ENCODE measurements at places on chromosomes 1 and 21.

- no peak for DNase-seq
Measured at GRCh38 chr1:109341944-109342930, 35.4 kb upstream of the MYBPHL start.

GRCh38 chr21:23152130-23152529 lies 2153.9 kb downstream of the NCAM2 start:
- no peak for DNase-seq

GRCh38 chr1:8097077-8097799 lies 71.1 kb upstream of the ERRFI1 start:
- no peak for DNase-seq

GRCh38 chr21:45954261-45954660 lies 27.3 kb upstream of the COL6A1 start:
- DNase-seq, result no peak

GRCh38 chr1:235960809-235961208 lies 94.1 kb upstream of the LYST start:
- no peak for DNase-seq

GRCh38 chr1:230359992-230360668 lies 66.0 kb downstream of the PGBD5 start:
- no peak for DNase-seq

DNA sequence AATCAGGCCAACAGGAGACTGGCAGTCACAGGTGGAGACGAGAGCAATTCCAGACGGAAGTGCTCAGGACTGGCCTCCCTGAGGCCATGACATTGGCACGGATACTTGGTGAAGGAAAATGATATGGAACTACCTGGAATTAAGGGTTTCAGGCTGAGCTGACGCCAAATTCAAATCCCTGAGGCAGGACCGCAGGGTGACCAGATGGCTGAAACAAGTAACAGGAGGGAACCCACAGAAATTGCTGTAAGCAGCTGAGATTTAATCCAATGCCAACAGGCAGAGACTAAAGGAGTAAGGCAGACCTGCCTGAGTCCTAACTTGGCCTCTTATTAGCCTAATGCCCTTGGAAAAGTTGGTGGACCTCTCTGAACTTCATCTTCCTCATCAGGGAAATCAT lies 76.2 kb downstream of the ERG start:
- DNase-seq, result no peak

DNA sequence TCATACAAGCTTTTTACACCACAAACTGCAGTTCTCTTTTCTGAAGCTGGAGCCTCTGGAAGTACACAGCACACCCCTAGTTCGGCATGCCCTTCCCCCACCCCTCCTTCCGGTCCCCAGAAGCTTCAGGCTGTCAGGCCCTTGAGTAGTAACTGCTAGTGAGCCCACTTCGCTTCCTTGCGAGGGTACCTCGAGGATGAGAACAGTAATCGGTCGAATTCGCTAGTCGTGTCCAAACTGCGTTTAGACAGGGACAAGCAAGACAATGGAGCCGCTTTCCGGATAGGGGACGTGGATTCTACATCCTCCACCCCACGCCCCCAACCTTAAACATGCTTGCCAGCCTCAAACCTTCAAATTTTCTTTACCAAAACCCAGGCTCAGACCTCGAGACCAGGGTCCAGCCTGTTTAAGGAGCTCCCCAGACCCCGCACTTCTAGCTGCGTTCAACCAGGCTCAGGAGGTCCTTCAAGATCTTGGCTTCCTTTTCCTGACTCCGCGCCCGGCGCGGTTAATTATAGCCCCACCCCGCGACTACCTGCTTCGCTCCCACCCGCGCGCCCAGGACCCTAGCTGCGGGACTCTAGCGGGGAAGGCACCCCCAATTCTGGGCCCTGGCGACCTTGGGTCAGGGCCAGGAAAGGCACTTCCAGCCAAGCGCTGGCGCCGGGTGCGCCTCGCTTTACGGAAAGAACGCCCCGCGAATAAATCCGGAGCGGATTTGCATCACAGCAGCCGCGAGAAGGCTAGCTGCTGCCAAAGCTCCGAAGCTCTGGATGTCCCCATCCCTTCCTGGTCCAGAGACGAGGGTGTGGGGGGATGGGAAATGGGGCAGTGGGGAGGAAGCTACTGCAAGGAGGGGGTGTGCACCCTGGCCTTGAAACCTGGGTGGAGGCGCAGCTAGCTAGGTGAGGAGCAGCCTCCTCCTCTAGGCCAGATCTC lies 8.1 kb upstream of the TSPAN1 start:
- DNase-seq, result no peak

DNA sequence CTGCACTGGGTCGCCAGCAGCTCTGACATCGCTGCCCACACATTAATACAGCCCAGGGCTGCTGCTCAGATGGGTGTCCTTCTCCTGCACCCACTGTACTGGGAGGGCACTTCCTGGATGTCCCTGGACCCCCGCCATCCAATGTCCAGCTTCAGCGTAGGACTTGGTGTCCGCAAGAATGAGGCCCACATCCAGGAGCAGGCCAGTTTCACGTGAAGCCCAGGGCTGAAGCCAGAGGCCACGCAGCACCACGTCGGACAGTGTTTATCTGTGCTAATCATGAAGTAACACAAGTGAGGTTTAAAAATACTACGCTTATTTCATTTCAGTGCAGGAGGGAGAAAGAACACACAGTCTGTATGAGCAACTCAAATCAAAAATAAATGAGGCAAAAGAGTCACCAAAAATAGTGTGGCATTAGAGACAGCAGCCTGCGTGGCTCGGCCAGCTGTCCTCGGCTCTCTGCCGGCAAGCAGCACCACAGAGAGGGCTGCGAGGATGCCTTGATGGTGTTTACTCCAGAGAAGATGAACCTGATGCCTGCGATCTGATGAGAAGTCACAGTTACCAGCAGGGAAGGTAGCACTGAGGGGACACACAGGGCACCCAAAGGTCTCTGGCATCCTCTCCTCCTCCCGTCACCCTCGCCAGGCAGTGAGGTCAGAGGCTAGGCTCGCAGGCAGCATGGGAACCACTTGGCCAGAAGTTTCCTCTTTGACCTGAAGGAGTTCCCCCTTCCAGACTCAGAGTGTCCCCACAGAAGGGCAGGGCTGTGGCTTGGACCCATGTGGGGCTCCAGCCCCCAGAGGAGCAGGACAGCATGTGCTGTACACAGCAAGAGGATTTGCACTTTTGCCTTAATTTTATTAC lies 22.1 kb upstream of the NPHP4 start:
- no peak for DNase-seq

DNA sequence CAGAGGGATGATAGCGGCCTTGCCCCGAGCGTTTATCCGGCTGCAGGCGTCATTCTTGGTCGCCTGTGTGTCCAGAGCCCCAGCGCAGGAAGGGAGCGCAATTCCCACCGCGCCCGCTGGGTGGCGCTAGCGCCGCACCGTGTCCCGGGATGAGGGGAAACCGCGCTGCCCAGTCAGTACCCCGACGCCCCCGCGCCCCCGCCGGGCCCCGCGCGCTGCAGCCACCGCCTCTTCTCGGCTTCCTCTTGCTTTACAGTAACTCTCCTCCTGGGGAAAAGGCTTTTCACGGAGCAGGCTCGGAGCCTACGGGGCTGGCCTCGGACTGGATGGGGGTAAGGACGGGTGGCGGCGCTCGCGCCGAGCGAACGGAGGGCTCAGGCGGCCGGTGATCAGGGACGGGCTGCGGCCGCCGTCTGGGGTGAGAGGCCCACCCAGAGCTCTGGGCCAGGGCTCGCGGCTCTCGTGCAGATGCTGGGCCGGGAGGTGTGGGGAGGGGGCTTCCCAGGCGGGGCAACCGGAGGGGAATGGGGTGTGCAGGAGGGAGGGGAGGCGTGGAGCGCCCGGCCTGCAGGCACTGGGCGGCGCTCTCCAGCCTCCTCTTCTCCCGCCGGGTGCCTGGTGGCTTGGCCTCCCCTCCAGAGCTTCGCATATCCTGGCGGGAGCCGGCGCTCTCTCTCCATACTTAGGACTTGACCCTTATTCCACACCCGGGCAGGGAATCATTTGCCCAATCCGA lies 29.8 kb downstream of the TEX35 start:
- peak; percentile 81 for DNase-seq

- DNase-seq, result no peak
Measured at GRCh38 chr1:18922848-18923755, 20.7 kb upstream of the ALDH4A1 start.

DNA sequence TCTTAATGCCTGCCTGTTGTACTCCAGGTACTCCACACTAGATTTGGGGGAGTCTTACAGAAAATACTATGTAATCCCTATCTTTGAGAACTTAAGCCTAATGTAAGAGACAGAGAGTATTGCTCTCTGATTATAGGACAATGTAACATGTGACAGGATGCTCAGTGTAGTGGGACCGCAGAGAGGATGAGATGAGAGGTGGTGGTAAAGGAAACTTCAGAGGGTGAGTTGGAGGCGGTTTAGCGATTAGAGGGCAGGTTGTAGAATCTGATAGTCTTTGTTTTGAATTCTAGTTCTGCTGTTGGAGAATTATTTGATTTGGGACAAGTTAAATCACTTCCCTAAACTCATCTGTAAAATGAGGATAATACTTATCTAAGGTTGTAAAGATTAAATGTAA lies 5.4 kb downstream of the SOAT1 start:
- DNase-seq, result no peak

DNA sequence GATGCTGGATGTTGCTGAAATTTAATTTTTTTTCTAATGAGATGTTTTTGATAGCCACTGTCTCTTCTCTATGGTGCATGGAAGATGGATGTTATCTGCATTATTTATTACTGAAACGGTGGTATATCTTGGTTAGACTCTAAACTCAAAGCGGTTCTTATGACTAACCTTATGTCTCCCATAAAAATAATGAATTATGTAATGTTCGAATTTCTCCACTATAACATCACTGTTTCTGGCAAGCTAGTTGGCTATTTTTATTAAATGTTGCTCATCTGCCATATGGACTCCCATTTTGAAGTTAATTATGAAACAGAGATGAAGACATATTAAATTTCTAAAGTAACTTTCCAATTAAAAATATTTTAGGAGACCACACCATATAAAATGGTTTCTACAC lies 808.6 kb upstream of the ADGRL4 start:
- no peak for DNase-seq

- DNase-seq, result no peak
Measured at GRCh38 chr1:5959087-5959486, 33.1 kb downstream of the NPHP4 start.

DNA sequence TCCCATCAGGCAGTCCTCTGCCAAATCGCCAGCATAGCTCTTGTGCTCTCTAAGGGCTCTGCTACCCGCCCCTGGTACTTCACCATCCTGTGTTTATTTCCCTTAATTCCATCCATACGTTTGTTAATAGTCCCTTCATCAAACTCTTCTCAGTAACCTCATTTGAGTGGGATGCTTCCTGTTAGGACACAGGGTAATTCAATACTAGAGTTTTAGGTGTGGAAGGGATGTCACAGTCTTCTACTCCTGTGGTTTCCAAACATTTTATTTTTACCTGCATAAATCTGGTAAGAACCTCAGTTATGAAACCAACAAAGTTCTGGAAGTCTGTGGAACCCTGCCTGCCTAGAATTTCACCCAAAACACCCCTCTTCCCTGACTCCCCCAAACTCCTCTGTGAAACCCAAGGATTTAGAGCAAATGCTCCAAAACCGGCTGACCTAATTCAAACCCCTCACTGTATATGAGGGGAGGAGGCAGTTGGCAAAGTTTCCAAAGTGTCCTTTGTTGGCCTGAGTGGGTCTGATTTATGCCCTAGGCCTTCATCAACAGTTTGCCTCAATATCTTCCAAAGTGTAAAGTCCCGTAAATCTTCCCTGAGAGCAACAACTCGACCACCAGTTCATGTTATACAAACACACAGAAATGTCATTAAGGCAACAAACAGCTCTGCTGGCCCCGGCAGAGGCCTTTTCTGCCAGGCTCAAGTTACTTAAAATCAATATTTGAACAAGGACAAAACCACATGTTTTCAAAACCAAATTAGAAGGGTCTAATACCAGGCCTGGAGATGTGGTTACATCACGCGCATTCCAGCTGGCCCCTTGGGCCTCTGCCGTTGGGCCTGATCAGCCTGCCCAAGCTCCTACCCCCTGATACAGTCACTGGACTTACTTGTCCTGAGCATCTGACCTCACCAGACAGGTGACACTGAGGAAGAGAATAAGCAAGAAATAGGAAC lies 82.4 kb upstream of the FGGY start:
- DNase-seq, result peak; percentile 27

DNA sequence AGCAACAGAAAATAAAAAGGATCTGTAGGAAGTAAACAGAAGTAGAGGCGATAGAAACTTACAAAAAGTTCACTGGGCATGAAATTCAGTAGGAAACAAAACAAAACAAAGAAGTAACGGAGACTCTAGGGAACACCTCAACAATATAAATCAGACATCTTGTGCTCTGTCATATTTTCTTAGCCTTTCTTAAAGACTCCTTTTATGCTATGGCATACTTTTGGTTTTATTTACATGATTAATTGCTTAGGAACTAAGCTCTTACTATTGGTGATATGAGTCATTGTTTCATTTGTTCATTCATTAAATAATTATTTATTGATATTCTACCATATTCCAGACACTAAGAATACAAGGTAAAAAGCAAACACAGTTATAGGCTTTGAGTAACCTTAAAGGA lies 126.6 kb downstream of the KCNT2 start:
- DNase-seq, result no peak

DNA sequence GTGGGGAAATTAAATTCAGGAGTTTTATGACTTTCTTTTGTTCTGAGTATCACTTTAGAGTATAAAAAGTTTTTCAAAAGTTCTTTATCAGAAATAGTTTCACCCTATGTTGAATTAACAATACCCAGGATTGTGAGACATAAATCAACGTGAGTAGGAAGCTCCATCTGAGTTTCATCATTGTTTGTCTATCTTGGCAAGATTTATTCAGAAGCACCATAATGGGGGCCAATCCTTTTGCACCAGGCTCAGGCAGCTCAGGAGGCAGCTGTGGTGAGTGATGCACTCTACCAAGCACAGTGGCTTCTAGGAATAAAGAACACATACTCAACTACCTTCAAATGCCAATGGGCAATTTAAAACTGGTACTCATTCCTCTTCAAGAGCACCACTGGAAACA lies 12.0 kb downstream of the CREG1 start:
- DNase-seq, result no peak

- no peak for DNase-seq
Measured at GRCh38 chr1:58060559-58061170, 485.9 kb downstream of the OMA1 start.

- DNase-seq, result no peak
Measured at GRCh38 chr1:205565799-205566198, 61.3 kb downstream of the CDK18 start.

- no peak for DNase-seq
Measured at GRCh38 chr1:189350983-189351616, 1126.6 kb downstream of the BRINP3 start.

Data from left renal pelvis (tissue), 4 donors.